Hypothalamus (tissue), 51 donors: ENCODE measurements at places on chromosomes 3 and 15.

GRCh38 chr3:132231633-132232032 is 85.6 kb upstream of the ACP3 start:
- DNase-seq, result no peak

- DNase-seq, result no peak
These were observed 64.0 kb downstream of the USP13 start for GRCh38 chr3:179716811-179717210.

- DNase-seq, result no peak
These were observed 7.8 kb upstream of the SUMF1 start for GRCh38 chr3:4474683-4475490.

GRCh38 chr3:125017406-125017805 is 38.4 kb downstream of the HEG1 start:
- DNase-seq, result no peak

GRCh38 chr15:45573961-45574629 is 13.1 kb upstream of the BLOC1S6 start:
- DNase-seq, result no peak

DNA sequence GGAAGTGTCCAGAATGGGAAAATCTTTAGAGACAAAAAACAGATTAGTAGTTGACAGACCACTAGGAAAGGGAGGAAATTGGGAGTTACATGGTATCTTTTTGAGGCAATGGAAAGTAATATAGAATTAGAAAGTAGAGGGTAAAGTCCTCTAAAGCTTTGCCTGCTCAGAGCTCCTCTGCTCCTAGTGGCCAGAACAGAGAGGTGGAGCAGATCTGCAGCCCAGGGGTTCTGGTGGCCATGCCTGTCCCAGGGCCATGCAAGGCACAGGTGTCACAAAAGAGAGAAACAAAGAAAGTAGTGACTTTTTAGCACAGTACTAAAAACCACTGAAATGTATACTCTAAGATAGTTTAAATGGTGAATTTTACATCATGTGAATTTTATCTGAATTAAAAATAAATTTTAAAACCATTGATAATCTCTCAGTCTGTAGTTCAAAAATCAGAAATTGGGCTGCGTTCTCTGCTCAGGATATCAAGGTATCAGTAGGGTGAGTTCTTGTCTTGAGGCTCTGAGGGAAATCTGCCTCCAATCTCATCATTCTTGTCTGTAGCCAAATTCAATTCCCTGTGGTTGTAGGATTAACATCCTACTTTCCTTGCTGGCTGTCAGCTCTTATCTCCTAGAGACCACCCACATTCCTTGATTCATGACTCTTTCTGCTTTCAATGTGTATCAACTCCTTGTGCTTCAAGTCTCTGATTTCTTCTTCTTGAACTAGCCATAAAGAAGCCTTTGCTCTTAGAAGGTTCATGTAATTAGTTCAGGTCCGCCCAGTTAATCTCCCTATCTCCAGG is 23.6 kb downstream of the PYGO1 start:
- no peak for DNase-seq
